ENCODE measurements at places on chromosomes 4 and X. TPM values are rescaled to one million over a fixed set of nuclear protein-coding genes. Genes with fewer than 3 reads are reported as not detected.

The SSX2 gene
- not detected for total RNA-seq

The WAS gene
- total RNA-seq = 0.28 TPM

The NPNT gene
- not detected for total RNA-seq

The F8 gene
- total RNA-seq = 7.9 TPM

The GLRA3 gene
- not detected for total RNA-seq

The NRK gene
- under 0.01 TPM for total RNA-seq

The TET2 gene
- total RNA-seq = 8.5 TPM

The PTCHD1 gene
- total RNA-seq = not detected

The SHOX gene
- not detected for total RNA-seq

The FNIP2 gene
- 37.5 TPM for total RNA-seq

The HSFX4 gene
- total RNA-seq = not detected

The ATOH1 gene
- not detected for total RNA-seq

The GIMD1 gene
- 0.19 TPM for total RNA-seq

The EDA2R gene
- total RNA-seq = 14.9 TPM

The STATH gene
- not detected for total RNA-seq

The GNL3L gene
- 19.7 TPM for total RNA-seq

The FGFBP2 gene
- not detected for total RNA-seq

The CFAP97 gene
- 45.9 TPM for total RNA-seq

The CENPVL2 gene
- not detected for total RNA-seq

The GAGE13 gene
- not detected for total RNA-seq

The OCRL gene
- total RNA-seq = 20.9 TPM

The MAP7D2 gene
- total RNA-seq = 0.56 TPM

The SAGE1 gene
- not detected for total RNA-seq

The GAGE2A gene
- total RNA-seq = not detected

The RNF128 gene
- total RNA-seq = 1.2 TPM

The BANK1 gene
- total RNA-seq = 0.19 TPM

The PPA2 gene
- total RNA-seq = 74.0 TPM

The CFAP47 gene
- total RNA-seq = under 0.01 TPM

The FAT1 gene
- 185 TPM for total RNA-seq

The AMBN gene
- total RNA-seq = not detected

The KIAA1210 gene
- total RNA-seq = not detected

The TEX13C gene
- total RNA-seq = not detected

The ZNF718 gene
- 4.5 TPM for total RNA-seq

The MAGEB16 gene
- total RNA-seq = not detected

The GCNA gene
- 3.4 TPM for total RNA-seq

The TEX13D gene
- not detected for total RNA-seq

The GAB3 gene
- total RNA-seq = 7.3 TPM

The BMP2K gene
- 49.6 TPM for total RNA-seq

The SOWAHB gene
- total RNA-seq = not detected

The ETDB gene
- not detected for total RNA-seq

The POU3F4 gene
- total RNA-seq = not detected

The FGF5 gene
- total RNA-seq = 23.8 TPM

The RADX gene
- total RNA-seq = 2.5 TPM

The UGT2A1 gene
- not detected for total RNA-seq

The FSTL5 gene
- not detected for total RNA-seq

The PDGFC gene
- 67.9 TPM for total RNA-seq

The SLC25A43 gene
- 24.8 TPM for total RNA-seq

The SH3D19 gene
- total RNA-seq = 19.2 TPM

The ENPEP gene
- total RNA-seq = 2.1 TPM

The ANXA10 gene
- total RNA-seq = 62.9 TPM

The ZNF157 gene
- total RNA-seq = 0.28 TPM

The GYG2 gene
- 2.7 TPM for total RNA-seq

The TLR10 gene
- total RNA-seq = not detected

The LRCH2 gene
- 5.0 TPM for total RNA-seq

The RS1 gene
- not detected for total RNA-seq

The HSFX1 gene
- 0.85 TPM for total RNA-seq

The CSTF2 gene
- 30.9 TPM for total RNA-seq
